Thymus (tissue), 14 donors: ENCODE measurements at places on chromosomes 13 and 19.

- no peak for DNase-seq
Observed at GRCh38 chr13:106513025-106513983, 22.2 kb downstream of the EFNB2 start.

DNA sequence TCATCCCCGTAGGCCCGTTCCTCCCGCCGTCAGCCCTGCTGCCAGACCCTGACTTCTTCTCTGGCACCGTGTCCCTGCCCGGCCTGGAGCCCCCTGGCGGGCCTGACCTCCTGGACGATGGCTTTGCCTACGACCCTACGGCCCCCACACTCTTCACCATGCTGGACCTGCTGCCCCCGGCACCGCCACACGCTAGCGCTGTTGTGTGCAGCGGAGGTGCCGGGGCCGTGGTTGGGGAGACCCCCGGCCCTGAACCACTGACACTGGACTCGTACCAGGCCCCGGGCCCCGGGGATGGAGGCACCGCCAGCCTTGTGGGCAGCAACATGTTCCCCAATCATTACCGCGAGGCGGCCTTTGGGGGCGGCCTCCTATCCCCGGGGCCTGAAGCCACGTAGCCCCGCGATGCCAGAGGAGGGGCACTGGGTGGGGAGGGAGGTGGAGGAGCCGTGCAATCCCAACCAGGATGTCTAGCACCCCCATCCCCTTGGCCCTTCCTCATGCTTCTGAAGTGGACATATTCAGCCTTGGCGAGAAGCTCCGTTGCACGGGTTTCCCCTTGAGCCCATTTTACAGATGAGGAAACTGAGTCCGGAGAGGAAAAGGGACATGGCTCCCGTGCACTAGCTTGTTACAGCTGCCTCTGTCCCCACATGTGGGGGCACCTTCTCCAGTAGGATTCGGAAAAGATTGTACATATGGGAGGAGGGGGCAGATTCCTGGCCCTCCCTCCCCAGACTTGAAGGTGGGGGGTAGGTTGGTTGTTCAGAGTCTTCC, 1.3 kb upstream of the CLASRP start:
- no peak for DNase-seq

DNA sequence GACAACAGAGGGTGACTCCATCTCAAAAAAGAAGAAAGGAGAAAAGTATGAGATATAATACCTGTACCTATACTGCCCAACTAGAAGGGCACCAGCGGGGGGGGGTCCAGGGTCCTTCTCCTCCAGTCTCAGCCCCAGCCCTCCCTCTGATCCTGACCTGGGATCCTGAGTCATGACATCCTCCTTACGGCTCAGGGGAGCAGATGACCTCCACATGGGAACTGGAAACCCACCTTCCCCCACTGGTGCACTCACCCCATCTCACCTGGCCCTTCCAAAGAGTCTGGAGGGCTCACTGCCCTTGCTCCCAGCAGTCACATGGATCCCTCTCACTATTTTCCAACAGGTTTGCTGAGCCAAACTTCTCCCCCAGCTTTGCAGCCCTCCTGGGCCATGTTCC, 24.2 kb downstream of the TUBA3C start:
- no peak for DNase-seq

DNA sequence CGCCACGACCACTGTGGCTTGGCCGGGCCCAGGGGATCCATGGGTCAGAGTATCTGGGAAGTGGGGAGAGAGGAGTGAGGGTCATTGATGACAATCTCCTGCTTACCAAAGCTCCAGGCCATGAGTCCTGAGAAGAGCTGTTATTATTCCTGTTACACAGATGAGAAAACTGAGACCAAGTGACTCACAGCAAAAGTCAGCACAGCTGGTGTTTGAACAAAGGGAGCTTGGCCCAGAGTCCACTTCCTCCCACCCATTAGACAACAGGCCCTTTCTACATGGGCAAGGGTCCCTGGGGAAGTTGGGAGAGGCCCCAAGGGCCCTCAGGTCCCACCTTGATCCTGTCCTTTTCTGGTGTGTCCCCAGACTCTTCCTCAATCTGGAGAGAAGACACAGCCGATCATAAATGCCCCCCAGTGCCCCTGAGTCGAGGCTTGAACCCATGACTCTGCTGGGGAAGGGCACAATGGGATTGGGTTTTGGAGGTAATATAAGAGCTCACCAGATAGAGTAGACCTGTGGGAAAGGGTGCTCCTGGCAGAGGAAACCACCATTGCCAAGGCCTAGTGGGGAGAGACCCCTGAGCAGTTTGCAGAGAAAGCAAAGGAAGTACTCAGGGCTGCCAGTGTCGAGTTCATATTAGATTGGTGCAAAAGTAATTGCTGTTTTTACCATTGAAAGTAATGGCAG, 6.8 kb downstream of the FUT6 start:
- DNase-seq, result no peak

- no peak for DNase-seq
Observed at GRCh38 chr19:56751078-56751489, 79.5 kb upstream of the ZNF835 start.

DNA sequence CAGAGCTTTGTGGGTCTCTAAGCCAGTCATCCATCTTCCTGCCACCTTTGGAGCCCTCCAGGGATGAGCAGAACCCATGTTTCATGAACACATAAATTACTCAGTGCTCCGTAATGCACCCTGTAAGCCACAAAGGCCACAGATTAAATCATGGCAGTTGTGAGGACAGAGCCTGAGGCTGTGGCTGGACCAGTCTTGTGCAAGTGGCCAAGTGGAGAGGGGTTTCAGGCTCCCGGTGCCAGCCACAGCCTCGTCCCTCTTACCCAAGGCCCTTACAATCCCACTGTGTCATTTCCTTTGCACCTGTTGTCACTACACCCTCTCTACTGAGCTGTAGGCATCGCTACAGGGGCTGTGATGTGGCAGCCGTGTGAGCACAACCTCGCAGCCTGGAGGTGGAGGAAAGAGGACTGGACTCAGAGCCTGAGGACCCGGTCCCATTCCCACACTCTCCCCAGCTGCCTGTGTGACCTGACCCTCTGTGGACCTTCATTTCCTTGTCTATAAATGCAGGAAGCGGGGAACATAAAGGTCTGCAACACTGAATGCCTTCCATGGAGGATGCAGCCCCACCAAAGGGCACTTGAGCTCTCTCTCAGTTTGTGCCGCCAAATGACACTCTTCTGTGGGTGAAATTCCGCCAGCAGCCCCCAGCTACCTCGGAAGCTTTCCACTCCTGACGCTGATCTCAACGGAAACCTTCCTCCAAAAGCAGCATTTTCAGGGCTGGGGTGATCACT, 792.0 kb downstream of the UQCRFS1 start:
- peak; percentile 72 for DNase-seq

GRCh38 chr19:18742838-18743783, 48.0 kb downstream of the COMP start:
- DNase-seq, result no peak

DNA sequence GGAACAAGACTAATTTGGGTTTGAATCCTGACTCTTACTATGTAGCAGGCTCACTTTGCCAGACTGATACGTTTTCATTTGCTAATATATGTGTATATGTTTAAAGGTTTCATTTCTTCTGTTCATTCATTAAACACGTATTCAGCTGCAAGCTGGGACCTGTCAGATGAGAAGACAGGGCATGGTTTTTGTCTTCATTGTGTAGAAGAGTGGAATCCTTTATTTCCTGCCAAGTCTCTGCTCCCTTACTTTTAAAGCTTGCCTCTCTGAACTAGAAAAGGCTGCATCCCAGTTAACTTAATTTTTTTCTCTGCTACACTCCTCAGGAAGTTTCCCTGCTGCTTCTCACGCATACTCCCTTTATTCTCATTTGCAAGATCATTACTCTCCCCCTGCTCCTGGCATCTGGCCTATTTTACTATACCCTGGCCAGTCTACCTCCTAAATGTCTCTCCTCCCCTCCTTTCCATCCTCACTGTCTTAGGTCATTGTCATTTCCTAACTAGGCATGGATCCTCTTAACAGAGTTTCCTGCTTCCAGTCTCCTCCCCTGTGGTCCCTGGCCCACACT, 141.0 kb upstream of the TMTC4 start:
- DNase-seq, result no peak

DNA sequence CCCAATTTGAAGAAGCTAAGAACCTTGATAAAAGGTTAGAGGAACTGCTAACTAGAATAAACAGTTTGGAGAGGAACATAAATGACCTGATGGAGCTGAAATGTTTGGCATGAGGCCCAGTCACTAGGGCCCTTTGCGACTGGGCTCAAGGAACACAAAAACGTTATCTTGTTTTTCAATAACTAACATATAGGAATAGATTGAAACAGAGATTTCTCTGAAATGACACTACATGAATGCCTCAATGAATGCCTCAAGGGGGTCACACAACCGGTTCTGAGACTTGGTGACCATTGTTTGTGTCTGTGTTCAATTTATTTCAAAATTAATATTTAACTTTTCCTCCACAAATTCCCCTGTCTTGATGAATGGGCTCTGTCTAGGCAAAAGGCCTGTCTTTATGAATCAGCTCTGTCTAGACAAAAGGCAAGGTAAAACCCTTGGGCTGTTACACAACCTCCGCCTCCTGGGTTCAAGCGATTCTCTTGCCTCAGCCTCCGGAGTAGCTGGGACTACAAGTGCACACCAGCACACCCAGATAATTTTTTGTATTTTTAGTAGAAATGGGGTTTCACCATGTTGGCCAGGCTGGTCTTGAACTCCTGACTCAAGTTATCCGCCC, 932 bp upstream of the ZNF486 start:
- no peak for DNase-seq

- no peak for DNase-seq
Observed at GRCh38 chr13:56201834-56202233, 938.9 kb upstream of the PRR20A start.

GRCh38 chr13:36847606-36848005, 28.6 kb downstream of the RFXAP start:
- no peak for DNase-seq

- no peak for DNase-seq
Observed at GRCh38 chr13:57632276-57633140, 964 bp downstream of the PCDH17 start.
